Naive B cell (primary cell): ENCODE measurements at places on chromosomes 3 and 15.

DNA sequence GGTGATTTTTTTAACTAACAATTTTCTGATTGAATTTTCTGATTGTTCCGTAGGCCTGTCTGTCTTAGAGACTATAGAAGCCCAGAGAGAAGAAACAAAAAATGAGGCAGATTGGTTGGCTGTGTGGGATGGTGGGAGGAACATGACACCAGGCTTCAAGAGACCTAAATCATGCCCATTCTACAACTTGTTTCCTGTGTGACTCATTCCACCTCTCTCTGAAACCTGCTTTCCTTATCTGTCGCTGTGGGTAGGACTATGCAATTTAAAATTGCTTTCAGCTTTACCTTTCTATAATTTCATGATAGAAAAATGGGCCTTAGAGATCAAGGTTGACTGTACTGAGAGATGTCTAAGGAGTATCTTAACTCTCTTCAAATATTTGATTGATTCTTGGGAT, 44.5 kb downstream of the OXNAD1 start:
- H3K4me3 ChIP-seq = no peak overlapping the region
- no peak for DNase-seq
- H3K4me1 ChIP-seq = peaks cover 14% of the 10 kb centered on the region
- H3K36me3 ChIP-seq = peaks cover 12% of the 10 kb centered on the region
- H3K27me3 ChIP-seq = no peaks in the 10 kb centered on the region

DNA sequence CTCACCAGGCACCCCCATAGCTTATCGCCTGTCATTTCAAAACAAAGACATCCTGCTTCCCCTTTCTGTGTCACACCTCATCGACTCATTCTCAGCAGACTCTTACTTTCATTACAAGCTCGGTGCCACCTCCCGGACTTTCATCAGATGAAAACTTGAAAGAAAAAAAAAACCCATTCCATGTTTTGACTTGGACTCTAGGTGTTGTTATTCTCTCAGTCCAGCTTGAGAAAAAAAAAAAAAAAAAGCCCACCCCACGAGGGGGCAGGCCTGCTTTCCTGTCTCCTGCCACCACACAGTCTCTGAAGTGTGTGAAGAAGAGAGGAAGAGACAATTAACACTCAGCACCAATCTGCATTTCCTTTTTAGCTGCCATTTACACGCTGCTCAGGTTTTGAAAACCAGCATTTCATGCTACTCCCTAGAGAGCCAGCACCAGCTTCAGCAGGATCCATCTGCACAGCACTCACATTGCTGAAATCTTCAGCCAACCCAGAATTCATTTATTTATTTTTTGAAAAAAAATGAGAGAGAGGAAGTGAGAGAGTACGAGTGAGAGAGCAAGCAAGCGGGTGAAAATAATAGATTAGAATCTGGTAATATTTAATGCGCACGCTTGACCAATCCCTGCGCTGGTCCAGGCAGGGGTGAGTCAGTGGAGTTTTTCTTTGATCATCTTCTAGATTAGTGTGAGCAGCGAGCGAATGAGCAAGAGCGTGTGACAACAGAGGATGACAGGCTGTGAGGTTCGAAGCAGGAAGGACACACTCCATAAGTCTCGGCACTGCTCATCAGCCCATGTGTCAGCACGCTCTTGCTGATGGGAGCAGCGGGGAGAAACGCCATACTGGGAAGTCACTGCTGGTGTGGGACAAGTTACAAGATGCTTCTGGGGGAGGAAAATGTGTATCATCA, 23.5 kb downstream of the ZNF80 start:
- no peak overlapping the region for H3K27ac ChIP-seq
- H3K4me3 ChIP-seq = no peak overlapping the region
- DNase-seq = peak; percentile 86
- H3K27me3 ChIP-seq = no peaks in the 10 kb centered on the region
- H3K4me1 ChIP-seq = peaks cover 25% of the 10 kb centered on the region
- H3K36me3 ChIP-seq = no peaks in the 10 kb centered on the region

DNA sequence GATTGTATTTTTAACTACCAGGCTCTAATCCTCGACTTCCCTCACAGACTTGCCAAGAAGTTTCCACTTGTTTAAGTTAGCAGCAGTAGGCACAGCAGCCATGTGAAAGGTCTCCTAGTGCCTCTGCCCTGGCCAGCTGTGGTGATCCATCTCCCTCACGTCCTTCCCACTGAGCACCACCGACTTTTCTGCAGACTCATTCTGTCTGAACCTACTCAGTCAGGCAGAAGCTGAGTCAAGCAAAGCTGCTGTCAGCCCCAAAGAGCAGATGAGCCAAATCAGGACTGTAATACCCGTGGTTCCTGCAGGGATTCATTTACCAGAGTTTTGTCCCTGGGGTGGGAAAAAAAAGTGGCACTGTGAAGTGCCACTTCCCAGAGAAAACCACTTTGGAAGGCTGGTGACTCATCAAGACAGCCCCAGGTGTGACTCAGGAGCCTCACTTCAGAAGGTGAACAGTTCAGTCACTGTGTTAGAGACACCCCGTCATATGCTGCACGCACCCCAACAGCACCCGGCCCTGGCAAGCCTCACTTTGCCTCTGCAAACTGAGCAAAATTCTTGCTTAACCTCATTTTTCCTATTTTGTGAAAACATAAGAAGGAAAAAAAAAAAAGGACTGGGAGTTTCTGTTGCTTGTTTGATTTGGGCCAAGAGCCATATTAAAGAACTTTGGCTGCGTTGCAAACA, 76.0 kb downstream of the WWTR1 start:
- DNase-seq = no peak
- H3K36me3 ChIP-seq = no peaks in the 10 kb centered on the region
- H3K27ac ChIP-seq = no peak overlapping the region
- no peak overlapping the region for H3K4me3 ChIP-seq

GRCh38 chr3:38545550-38545949, 49.4 kb downstream of the EXOG start:
- H3K4me1 ChIP-seq = no peaks in the 10 kb centered on the region
- no peak overlapping the region for H3K4me3 ChIP-seq
- H3K27me3 ChIP-seq = peaks cover 7% of the 10 kb centered on the region
- DNase-seq = no peak

DNA sequence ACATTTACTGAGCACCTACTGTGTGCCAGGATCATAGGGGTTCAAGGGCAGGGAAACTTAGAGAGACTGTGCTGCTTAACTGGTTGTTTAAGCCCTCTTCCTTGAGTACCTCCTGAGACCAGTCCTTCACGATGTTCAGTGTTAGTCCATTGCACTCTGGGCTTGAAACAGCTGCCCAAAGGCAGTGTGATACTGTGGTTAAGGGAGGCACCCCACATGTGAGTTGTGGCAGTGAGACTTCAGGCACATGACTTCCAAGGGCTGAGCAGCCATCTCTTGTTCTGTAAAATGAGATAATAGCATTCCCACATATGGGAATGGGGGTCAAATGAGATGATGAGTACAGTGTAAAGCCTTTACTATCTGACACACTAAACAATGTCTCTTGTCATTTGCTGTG, 75.1 kb downstream of the LINGO1 start:
- H3K27ac ChIP-seq = no peak overlapping the region
- H3K4me3 ChIP-seq = no peak overlapping the region
- no peaks in the 10 kb centered on the region for H3K4me1 ChIP-seq
- no peak for DNase-seq
- peaks cover 5% of the 10 kb centered on the region for H3K27me3 ChIP-seq

GRCh38 chr15:68218847-68219798, 10.4 kb downstream of the CLN6 start:
- H3K4me1 ChIP-seq = peaks cover 7% of the 10 kb centered on the region
- H3K27me3 ChIP-seq = no peaks in the 10 kb centered on the region
- DNase-seq = no peak
- no peaks in the 10 kb centered on the region for H3K36me3 ChIP-seq

- no peaks in the 10 kb centered on the region for H3K4me1 ChIP-seq
- no peak overlapping the region for H3K4me3 ChIP-seq
- no peak overlapping the region for H3K27ac ChIP-seq
- peaks cover 15% of the 10 kb centered on the region for H3K36me3 ChIP-seq
- H3K27me3 ChIP-seq = peaks cover 5% of the 10 kb centered on the region
- DNase-seq = no peak
Observed at GRCh38 chr15:81914734-81915256, 131.0 kb downstream of the MEX3B start.

- H3K27me3 ChIP-seq = no peaks in the 10 kb centered on the region
- no peak for DNase-seq
- H3K4me3 ChIP-seq = no peak overlapping the region
- no peaks in the 10 kb centered on the region for H3K4me1 ChIP-seq
Observed at GRCh38 chr3:82475306-82475705, 713.9 kb upstream of the GBE1 start.

DNA sequence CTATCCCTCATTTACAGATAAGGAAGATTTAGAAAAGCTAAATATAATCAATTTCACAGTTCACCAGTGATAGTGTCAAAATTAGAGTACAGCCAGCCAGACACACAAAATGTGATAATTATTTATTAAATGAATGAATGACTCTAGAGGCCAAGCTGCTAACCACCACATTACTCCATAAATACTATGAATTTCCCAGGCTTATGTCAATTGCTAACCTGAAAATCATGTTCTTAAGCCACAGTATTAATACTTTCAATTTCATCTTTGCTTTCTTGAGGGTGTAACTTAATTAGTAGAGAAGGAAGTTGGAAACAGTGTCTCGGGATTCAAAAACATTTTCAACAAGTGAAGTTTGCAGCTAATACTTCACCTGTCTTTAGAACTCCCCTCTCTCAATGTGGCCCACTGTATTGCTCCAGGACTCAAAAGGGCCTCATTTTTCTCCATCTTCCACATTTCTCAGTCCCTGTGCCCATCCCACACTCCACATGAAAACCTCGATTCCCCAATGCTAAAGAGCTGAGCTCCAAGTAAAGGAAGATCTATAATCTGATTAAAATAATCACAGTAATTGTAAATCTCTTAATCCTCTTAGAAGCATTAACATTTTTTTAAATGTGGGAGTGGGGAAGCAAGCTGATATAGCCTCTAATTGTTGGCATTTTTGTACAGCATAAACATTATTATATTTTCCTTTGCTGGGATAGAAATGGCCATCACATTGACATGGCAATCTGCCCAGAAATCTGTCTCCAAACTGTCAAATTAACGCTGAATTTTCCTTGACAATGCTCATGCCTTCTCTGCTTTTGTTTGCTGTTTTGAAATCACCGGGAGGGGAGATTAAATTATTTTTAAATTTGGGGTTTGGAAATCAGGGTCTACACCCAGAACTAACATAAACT, 765.1 kb downstream of the ROBO1 start:
- no peak for DNase-seq
- H3K4me3 ChIP-seq = no peak overlapping the region
- no peaks in the 10 kb centered on the region for H3K27me3 ChIP-seq
- no peaks in the 10 kb centered on the region for H3K36me3 ChIP-seq

- no peak overlapping the region for H3K4me3 ChIP-seq
- no peak for DNase-seq
- H3K36me3 ChIP-seq = no peaks in the 10 kb centered on the region
- H3K27ac ChIP-seq = no peak overlapping the region
- peaks cover 6% of the 10 kb centered on the region for H3K4me1 ChIP-seq
Observed at GRCh38 chr3:152175528-152175889, 93.2 kb upstream of the MBNL1 start.

DNA sequence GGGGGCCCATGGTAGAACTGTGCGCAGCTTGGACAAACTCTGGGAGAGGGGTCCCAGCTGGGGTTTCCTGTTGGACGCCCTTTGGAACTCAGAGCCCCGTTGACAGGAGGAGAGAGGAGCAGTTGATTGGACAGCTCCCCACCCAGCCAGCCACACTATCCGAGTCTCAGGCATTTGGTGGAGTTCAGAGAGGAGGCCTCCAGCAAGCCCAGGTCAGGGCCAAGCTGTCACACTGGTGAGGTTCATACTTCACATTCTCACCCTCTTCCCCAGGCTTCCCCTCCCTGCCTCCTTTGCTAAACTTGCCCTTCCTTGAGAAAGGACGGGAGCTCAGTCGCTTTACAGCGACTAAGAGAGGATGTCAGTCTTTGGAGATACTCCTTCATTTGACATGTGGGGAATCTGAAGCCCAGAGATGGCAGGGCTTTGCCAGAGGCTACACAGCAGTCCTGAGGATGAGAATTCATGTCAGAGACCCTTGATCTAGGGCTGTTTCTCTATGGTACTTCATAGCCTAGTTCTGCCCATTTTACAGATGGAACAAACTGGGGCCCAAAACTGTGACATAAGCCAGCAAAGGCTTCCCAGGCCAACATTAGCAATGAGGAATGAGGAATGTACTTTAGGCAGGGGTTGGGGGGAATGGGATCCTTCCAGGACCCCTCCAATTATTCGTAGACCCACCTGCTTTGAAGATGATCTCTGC, 142.2 kb downstream of the SMAD6 start:
- peaks cover 18% of the 10 kb centered on the region for H3K27me3 ChIP-seq
- H3K4me3 ChIP-seq = no peak overlapping the region
- H3K27ac ChIP-seq = no peak overlapping the region
- H3K4me1 ChIP-seq = peaks cover 13% of the 10 kb centered on the region

GRCh38 chr15:34984889-34985630, 3.0 kb downstream of the ZNF770 start:
- no peaks in the 10 kb centered on the region for H3K27me3 ChIP-seq
- H3K27ac ChIP-seq = peak overlapping the region; percentile 38
- no peak for DNase-seq
- peaks cover 13% of the 10 kb centered on the region for H3K36me3 ChIP-seq
- peaks cover 27% of the 10 kb centered on the region for H3K4me1 ChIP-seq

DNA sequence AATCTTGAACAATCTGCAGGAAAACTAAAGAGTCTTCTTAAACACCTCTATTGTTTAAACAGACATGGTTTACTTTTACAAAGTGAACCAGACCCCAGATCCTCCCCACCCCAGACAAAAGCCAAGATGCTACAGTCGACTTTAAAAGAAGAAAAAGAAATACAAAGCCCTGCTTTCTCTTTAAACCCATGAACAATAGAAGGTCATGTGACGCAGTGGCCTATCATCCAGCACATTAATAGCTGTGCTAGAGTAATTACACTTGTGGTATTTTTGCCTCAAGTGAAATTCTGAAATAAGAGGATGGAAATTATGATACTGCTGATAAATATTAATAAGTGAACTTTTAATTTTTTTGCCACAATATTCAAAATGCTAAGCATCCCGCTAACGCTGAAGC, 613.4 kb downstream of the FOXP1 start:
- peak overlapping the region; percentile 76 for H3K27ac ChIP-seq
- DNase-seq = no peak
- H3K36me3 ChIP-seq = peaks cover 28% of the 10 kb centered on the region
- H3K4me3 ChIP-seq = no peak overlapping the region
- no peaks in the 10 kb centered on the region for H3K27me3 ChIP-seq

DNA sequence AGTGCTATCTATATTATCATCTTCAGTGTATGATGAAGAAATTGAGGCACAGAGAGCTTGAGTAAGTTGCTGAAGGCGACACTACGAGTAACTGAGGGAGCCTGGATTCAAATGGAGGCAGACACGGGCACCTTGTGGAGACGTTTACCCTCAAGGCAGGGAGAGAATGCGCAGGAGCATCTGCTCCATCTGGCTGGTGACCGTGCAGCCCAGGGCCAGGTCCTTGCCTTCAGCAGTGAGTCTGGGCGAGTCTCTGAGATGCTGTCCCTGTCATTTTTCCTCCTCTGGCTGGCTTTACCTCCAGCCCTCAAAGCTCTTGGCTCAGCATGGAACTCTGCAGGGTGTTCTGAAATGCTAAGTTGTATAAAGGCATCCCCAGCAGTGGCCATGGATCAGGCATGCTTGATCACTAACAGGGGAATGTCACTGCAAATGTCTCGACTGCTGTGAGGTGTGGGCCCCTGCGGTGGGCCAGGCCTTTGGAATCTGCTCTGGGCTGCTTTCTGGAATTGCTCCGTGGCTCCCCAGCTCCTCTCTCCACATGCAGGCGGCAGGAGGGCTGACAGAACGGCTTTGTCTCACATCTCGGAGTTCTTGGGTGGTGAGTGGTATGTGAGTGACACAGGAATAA, 19.7 kb downstream of the SPSB4 start:
- H3K4me1 ChIP-seq = no peaks in the 10 kb centered on the region
- H3K36me3 ChIP-seq = no peaks in the 10 kb centered on the region
- no peaks in the 10 kb centered on the region for H3K27me3 ChIP-seq
- DNase-seq = no peak
- H3K4me3 ChIP-seq = no peak overlapping the region
- no peak overlapping the region for H3K27ac ChIP-seq
